Neural crest cell (in vitro differentiated cells): ENCODE measurements at places on chromosomes 2 and 18.

DNA sequence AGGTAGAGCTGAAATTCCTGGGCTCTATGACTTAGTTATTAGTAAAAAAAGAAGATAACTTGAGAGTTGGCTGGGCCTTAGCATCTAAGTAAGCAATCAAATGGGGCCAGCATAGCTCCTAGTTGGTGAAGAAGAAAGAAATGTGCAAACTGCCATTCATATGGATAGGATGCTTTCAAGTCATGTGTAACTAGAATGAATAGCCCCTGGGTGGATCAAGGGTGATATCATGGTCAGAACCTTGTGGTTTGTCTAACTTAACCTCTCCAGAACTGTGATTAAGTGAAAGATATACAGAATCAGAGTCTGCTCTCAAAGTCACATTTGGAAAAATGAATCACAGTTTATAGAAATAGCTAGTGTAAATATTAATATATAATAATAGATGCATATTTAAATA lies 198.7 kb upstream of the DTNA start:
- DNase-seq = no peak

DNA sequence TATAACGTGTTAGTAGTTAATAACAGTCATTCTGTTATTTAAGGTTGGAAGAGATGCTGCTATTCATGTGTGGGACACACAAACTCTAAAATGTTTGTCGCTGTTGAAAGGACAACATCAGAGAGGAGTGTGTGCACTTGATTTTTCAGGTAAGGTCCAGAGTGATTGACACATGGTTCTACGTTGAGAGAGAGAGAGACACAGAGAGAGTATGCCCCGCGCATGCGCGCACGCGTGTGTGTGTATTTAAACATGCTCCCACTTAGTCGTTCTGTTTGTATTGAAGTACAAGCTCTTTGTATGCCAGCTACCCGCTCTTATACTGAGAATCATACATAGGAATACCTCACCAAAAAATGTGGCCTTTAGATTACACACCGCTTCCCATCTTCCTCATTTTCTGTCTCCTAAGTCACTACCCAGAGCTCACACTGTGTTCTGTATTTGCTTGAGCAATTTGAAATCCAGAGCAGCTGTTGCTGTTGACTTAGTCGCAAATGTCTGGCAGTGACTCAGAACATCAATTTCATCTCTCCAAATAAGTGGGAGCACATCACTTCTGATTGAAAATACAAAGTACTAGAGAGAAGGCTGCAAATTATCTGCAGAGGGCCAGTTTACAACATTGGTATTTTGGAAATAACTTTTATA lies 148.1 kb downstream of the EML6 start:
- DNase-seq = no peak

GRCh38 chr18:45165871-45166270 lies 449.4 kb upstream of the SLC14A2 start:
- DNase-seq = no peak

DNA sequence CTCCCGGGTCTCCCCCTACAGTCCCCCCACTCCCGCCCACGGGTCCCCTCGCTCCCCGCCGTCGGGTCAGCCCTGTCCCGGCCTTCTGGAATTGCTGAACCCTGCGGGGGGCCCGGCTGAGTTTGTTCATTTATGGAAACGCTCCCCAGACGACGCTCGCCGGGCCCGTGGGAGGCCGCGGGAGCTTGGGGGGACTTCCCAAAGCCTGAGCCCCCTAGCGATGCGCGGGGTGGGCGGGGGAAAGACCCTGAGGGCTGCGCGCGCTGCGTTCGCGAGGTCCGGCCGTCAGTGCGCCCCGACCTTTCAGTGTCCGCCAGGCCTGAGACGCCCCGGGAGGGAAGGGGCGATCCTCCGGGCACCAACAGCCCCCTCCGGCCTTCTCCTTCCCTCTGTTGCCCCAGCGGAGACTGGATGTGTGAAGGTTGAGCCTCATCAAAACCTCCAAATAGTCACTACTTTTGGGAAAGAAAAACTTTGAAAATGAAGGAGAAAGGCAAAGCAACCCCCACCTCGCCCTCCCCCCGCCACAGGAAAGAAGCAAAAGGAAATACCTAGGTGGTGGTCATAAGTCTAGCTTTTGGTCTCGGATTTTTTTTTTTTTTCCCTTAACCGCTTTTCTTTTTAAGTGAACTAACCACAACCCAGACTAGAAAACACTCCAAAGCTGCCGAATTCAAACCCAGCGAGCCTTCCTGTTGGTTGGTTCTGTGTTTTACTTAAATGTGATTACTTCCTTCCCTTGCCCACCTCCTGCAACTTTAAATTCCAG lies 509 bp upstream of the CYS1 start:
- DNase-seq = no peak

DNA sequence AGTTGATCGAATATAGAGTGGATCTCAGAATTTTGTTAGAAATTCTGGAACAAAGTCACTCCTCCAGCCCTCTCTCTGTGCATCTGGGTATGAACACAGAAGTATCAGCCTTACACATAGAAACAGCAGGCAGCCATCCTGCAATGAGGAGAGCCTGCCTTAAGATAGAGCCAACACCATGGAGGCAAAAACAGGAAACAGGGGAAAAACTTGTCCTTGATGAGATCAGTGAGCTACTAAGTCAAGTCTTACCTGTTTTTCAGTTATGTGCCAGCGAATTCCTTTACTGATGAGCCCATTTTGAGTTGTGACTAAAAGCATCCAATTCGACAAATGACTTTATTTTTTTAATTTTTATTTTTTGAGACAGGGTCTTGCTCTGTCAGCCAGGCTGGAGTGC lies 26.6 kb upstream of the MREG start:
- DNase-seq = no peak

- peak; percentile 54 for DNase-seq
Observed at GRCh38 chr2:201158111-201158929, 24.6 kb upstream of the CASP10 start.

DNA sequence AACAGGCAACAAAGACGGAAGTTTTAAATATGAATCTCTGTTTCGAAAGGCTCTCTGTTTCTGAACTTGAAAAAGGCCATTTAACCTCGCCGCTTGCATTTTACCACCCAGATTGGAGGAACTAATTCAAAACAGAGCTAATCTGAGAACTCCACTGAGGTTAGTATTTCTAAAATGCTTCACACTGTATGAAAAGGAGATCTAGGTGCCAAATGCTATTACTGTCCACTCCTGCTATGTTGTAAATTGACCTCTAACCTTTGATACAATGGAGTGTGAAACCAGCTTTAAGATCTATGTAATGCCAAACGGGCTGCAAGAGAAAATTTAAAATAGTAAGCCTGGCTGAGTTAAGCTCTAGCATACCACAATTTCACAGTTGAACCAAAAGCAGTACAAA lies 364.5 kb downstream of the IRS1 start:
- no peak for DNase-seq

DNA sequence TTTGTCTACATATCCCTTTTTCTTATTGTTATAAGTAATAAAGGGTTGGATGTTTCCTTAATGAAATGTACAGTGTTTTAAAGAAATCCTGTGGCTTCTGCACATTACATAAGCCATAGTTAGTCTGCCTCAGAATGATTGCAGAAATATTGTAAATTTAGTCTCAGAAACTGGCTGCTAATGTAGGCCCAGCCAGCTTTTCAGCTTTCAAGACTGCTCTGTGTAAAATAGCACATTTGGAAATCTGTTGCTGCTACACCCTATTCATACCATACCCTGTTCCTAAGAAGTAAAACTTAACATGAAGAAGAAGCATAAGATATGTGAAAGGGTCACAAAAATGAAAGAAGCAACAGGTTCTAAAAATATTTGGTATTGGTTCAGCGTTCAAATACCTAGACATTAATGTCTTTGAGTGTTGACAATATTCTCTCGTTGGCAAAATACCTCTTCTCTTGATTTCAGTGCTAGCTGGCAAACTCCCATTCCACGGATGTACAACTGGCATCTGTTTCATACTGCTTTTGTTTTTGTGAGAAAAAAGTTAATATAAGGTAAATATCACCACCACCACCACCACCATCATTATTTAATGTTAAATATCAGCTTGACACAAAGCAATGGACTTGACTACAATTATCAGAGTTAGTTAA lies 19.2 kb upstream of the NCKAP1 start:
- no peak for DNase-seq

DNA sequence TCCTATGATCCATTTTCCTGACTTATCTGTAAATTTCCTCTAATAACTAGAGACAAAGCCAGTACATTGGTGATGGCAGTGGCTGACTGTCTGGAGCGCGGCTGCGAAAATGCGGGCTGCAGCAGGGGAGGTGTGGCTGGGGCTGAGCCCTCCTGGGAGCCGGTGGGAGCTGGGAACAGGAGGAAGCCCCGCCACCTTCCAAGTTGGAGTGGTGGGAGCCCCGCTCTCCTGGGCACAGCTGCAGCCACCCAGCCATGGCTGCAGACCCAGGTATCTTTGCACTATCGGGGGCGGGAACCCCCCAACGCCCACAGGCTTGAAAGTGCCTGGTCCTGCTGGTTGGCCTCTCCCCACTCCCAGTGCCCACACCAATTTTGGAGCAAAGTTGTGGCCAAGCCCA lies 633.0 kb upstream of the TMEFF2 start:
- no peak for DNase-seq

GRCh38 chr2:238846628-238847418 lies 1.1 kb upstream of the TWIST2 start:
- DNase-seq = no peak

DNA sequence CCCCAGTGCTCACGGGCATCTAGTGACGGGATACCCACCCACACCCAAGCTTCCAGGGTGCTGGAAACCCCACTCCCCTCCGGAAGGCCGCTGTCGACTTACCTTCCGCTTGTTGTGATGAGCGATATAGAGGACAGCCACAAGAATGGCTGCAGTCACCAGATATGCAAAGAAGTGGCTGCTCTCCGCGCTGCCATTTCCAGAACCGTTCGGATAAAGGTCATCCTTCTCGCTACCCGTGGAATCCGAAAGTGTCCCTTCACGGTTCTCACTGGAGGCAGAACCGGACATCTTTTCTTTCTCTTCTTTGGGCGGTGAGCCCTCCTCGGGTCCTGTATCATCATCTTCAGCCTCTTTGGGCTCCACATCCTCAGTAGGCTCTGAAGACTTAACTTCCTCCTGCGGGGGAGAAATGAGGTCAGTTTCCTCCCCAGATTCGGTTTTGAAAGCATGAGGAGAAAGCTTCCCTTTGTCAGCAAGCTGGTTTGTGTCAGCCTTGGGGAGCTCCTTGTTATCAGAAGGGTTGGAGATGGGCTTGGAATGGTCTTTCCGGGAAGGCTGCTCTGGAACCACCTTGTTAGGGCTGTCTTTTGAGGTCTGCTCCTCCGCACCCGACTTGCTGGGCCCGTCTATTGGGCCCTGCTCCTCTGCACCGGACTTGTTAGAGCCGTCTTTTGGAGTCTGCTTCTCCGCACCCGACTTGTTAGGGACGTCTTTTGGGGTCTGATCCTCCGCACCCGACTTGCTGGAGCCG lies 1.2 kb downstream of the TGOLN2 start:
- no peak for DNase-seq

DNA sequence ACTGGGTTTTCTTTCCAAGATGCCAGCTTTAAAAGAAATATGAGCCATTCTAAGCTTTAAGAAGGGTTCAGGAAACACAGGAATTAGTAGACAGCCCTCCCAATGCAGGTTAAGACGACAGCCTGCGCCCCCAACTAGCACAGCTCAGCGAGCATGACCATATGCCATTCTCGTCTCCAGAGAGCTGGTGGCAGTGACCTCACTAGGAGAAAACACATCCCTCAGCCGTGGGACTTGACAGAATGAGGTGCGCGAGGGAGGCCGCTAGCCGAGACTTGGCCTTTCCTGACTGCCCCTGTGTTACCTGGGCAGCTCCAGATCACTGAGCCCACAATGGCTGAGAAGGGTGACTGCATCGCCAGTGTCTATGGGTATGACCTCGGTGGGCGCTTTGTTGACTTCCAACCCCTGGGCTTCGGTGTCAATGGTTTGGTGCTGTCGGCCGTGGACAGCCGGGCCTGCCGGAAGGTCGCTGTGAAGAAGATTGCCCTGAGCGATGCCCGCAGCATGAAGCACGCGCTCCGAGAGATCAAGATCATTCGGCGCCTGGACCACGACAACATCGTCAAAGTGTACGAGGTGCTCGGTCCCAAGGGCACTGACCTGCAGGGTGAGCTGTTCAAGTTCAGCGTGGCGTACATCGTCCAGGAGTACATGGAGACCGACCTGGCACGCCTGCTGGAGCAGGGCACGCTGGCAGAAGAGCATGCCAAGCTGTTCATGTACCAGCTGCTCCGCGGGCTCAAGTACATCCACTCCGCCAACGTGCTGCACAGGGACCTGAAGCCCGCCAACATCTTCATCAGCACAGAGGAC lies 103.9 kb downstream of the MAPK4 start:
- DNase-seq = no peak

DNA sequence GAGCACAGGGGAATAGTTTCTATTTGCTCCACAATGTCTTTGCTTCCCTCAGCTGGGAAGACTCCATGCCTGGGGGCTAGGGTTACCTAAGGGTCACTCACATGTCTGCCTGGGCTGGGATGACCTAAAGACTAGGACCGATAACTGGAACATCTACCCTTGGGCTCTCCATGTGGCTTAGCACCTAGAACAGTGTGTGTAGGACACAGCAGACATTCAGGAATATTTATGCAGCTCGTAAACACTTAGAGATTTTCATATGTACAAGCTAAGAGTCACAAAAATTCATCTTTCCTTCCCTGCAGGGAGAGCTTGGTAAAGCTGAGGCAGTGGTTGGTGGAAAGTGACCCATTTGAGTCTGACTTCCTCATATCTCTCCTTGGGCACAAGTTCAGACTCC lies 55.8 kb downstream of the FBLN7 start:
- DNase-seq = no peak

DNA sequence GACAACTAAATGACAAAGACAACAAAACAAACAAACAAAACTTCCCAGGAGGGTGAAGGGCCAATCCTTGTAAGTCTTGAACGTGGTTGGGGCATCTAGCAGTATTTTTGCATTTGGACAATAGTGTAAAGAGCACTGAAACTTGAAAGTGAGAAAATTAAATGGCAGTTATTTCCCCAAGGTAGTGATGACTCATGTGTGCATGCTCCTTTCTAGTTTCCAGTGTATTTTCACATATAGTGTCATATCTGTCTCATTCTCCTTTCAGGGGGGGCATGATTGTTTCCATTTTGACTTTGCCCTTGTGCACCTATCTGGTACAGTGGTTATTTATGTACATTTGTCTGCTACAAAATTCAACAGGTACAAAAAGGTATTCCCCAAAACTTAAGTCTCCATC lies 39.5 kb downstream of the CERS6 start:
- DNase-seq = no peak

GRCh38 chr2:202121532-202122162 lies 48.6 kb downstream of the KIAA2012 start:
- no peak for DNase-seq

DNA sequence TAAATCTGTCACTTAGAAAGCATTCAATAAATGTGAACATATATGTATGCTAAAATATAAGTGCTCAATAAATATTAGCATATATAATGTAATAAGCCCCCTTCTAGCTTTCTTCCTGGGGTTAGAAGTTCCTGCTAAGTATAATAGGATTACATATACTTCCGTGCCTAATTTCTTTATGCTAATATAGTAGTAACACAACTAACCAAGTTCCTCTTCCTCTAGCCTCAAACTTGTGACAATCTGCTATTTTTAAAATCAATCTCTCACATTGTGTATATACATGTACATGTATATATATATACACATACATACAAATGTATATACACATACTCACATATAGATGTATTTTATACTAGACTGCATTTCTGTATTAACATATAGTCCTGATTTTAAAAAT lies 32.2 kb downstream of the TLK1 start:
- no peak for DNase-seq

GRCh38 chr2:241049739-241050623 lies 51.6 kb downstream of the SNED1 start:
- DNase-seq = peak; percentile 37
